Karpas-422 (cell line): ENCODE measurements at places on chromosomes 5 and 9.

DNA sequence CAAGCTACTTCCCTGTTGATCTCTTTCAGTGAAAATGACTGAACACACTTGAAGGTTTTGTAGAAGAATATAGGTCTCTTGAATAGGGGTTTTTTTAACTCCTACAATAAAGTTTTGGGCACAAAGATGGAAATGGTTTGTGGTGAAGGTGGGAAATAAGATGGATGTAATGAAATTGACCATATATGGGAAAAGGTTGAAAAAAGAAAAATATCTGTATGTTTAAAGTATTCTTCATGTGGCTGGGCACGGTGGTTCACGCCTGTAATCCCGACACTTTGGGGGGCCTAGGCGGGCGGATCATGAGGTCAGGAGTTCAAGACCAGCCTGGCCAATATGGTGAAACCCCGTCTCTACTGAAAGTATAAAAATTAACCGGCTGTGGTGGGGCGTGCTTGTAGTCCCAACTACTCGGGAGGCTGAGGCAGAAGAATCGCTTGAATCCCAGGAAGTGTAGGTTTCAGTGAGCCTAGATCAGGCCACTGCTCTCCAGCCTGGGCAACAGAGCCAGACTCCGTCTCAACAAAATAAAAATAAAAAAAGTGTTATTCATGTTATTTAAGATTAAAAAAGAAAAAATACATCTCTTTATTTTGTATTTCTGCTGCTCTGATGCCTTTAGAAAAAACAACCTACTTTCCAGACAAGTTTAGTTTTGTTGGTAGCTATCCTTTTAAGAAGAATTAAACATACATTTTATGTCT, 2.2 kb downstream of the RBM27 start:
- peak overlapping the region; percentile 30 for H3K27ac ChIP-seq
- H3K36me3 ChIP-seq, result peaks cover 3% of the 10 kb centered on the region; the same call in 1 of the 2 replicates
- no peak for DNase-seq
- H3K27me3 ChIP-seq, result no peaks in the 10 kb centered on the region
- peaks cover 54% of the 10 kb centered on the region for H3K4me1 ChIP-seq

- no peak for DNase-seq
- H3K4me1 ChIP-seq, result peaks cover 11% of the 10 kb centered on the region
- H3K27ac ChIP-seq, result no peak overlapping the region
- H3K4me3 ChIP-seq, result no peak overlapping the region
- H3K27me3 ChIP-seq, result no peaks in the 10 kb centered on the region
- H3K36me3 ChIP-seq, result no peaks in the 10 kb centered on the region
Measured at GRCh38 chr9:89213396-89213880, 34.8 kb upstream of the SHC3 start.

DNA sequence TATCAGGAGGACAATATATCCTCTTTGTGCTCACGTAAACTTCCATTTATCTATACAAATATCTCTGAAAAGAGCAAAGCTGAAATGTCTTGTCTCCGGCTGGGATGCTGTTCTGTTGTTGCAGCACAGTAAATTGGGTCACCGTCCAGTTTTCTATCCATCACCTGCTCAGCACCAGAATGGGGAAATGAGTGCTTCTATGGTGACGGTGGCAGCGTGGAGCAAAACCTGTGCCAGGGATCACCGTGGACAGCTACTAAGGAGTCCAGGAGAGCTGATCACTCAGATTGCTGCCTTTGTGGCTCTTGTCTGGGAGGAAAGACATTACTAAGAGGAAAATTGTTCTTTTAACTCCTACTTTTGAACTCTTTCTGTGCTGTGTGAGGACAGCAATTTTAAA, 531.6 kb downstream of the PSAT1 start:
- no peaks in the 10 kb centered on the region for H3K27me3 ChIP-seq
- H3K36me3 ChIP-seq, result no peaks in the 10 kb centered on the region
- DNase-seq, result no peak
- no peaks in the 10 kb centered on the region for H3K4me1 ChIP-seq

GRCh38 chr5:147949711-147950573, 43.6 kb upstream of the C5orf46 start:
- H3K27me3 ChIP-seq, result no peaks in the 10 kb centered on the region
- H3K4me1 ChIP-seq, result no peaks in the 10 kb centered on the region
- H3K4me3 ChIP-seq, result no peak overlapping the region
- H3K27ac ChIP-seq, result no peak overlapping the region
- DNase-seq, result peak; percentile 80

DNA sequence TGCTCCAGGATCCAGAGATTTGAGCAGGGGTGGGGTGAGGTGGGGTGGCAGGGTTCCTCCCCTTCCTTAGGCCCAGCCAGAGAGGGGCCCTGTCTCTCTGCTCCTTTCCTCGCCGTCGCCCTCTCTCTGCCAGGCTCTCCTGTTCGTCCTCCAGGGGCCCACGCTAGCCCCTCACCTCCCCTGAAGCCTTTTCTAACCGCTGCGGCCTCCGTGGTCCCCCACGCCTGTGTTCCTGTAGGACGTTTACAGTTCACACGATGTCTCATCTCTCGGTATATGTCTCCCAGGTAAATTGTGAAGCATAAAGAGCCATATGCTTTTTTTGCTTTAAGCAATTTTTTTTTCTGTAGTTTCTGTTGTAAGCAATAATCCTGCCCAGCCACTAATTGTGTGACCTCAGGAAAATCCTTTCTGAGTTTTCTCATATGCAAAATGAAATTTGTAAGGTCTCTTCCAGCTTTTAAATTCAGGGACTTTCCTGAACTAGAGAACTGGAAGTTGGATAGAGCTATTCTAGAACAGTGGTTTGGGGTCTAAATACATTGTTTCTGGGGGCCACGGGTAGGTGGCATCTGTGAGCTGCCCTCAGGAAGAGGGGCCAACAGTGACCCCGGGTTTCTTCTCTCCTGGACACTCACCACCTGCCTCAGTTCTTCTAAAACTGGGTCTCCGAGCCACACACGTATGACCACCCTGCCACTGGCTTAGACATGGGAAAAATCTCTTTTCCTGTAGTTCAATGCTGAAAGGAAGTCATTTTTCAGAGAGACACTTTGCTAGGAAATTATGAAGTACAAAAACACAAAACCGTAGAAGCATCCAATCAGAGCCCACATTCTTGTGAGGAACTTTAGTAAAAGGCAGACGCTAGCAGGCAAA, 50.2 kb upstream of the ZNF366 start:
- no peaks in the 10 kb centered on the region for H3K4me1 ChIP-seq
- H3K4me3 ChIP-seq, result no peak overlapping the region
- no peak for DNase-seq
- no peaks in the 10 kb centered on the region for H3K27me3 ChIP-seq

- no peaks in the 10 kb centered on the region for H3K36me3 ChIP-seq
- peaks cover 27% of the 10 kb centered on the region for H3K4me1 ChIP-seq
- no peak for DNase-seq
- H3K4me3 ChIP-seq, result no peak overlapping the region
Measured at GRCh38 chr5:43106290-43106638, 14.4 kb upstream of the ZNF131 start.

DNA sequence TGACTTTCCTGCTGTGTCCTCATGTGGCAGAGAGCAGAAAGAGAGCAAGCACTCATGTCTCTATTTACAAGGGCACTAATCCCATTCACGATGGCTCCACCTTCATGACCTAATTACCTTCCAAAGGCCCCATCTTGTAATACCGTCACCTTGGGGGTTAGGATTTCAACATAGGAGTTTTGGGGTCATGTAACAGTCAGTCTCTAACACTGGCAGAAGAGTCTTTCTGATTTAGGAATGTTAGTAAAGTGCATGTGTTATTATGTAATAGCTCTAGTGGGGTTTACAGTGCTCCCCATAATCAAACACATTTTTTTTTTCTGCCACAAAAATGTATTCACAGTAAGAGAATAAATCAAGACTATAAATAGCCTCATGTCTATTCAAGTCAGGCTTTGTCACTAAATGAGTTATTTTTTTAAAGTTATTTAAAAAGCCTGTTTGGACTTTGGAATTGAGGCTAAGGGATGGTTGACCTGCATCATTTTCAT, 19.1 kb downstream of the GALNT10 start:
- no peak for DNase-seq
- H3K27me3 ChIP-seq, result no peaks in the 10 kb centered on the region
- H3K4me1 ChIP-seq, result no peaks in the 10 kb centered on the region
- H3K4me3 ChIP-seq, result no peak overlapping the region
- H3K27ac ChIP-seq, result no peak overlapping the region
- H3K36me3 ChIP-seq, result no peaks in the 10 kb centered on the region

DNA sequence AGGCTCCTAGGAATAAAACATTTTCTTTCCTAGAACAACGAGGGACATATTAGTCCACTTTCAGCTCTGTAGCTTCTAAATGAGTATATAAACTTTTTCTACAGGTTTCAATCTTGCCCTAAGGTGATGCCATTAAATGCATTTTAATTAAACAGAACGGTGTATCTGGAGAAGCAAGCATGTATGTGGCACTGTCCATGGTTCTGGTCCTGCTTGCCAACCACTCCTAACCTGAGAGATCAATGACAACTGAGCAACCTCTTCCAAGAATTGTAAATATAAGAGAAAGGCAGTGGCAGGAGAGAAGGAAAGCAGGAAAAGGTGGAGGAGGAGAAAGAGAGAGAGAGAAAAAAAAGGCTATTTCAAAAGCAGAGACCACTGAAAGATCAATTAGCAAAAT, 95.6 kb upstream of the SPOCK1 start:
- no peak overlapping the region for H3K4me3 ChIP-seq
- no peaks in the 10 kb centered on the region for H3K4me1 ChIP-seq
- no peaks in the 10 kb centered on the region for H3K36me3 ChIP-seq
- H3K27ac ChIP-seq, result no peak overlapping the region
- DNase-seq, result no peak
- H3K27me3 ChIP-seq, result no peaks in the 10 kb centered on the region
